ENCODE measurements at places on chromosomes 16 and 17.
A peak's percentile ranks its signal among the peaks of the same experiment; 100 is the strongest.

DNA sequence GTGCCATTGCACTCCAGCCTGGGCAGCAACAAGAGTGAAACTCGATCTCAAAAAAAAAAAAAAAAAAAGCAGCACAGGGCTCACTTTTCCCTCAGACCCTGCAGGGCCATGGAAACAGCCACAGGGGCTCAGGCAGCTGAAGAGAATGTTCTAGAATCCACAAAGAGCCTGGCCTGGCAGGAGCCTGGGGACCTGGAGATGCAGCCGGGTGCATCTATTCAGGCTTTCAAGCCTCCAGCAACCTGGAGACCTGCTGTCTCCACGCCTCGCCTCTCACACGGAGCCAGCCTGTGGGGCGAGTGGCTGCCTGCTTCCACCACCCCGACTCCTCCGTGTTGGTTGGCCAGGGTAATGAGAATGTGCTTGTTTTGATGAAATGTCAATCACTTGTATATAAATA is 44.0 kb upstream of the MEAK7 start:
- DNase-seq: no peak

DNA sequence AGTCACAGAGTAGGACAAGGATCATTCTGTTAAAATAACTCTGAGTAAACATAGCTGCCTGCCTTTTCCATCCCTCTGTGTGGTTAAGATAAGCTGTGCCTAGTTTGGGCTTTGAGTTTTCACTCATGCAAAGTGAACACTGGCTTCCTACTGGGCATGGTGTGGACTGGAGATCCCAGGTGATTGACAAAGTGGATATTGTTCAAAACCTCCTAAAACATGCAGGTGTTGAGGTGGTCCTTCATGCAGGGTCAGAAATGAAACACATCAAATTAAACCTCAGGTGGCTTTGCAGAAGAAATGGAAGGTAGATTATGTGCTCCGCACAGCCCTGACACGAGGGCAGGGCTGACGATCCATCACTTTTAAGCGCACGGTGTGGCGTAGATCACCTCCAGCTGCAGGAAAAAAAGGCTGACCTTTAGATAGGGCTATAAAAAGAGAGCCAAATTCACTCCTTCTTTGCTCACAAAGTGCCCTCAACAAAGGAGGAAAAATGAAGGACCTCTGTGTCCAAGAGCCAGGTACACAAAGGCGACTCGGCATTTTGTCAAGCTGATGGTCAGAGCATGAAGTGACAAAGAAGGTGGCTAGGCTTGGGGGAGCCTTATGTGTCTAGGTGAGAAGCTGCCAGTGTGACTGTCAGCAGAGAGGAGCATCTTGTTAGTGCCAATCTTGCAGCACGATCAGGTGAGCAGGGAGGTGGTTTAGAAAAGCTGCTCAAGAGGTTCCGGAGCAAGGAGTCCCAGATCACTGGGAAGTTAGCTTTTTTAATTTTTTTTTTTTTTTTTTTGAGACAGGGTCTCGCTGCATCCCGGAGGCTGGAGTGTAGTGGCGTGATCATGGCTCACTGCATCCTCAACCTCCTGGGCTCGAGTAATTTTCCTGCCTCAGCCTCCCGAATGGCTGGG is 19.9 kb upstream of the ITPRIPL2 start:
- DNase-seq: no peak

GRCh38 chr16:55703003-55704001 is 47.5 kb downstream of the SLC6A2 start:
- DNase-seq: no peak

DNA sequence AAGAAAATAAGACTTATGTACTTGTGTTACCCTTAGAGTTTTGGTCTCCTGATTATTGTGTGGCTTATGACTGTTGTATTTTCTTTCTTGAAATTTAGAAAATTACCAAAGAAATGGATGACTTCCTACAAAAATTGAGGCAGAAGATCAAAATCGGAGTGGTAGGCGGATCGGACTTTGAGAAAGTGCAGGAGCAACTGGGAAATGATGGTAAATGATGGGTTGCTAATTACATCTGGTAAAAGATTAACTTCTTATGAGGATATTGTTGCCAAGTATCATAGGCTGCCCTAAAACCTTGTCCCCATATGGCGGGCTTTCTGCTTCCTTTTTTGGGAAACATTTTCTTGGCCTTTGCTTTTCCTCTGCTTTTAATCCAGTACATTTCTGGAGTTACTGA is 4.1 kb downstream of the PMM2 start:
- DNase-seq: no peak

GRCh38 chr16:89828199-89828869 is at the start of gene SPIRE2:
TSS of gene SPIRE2 (plus strand) at chr16:89828475. CDS start at chr16:89828551, 76 bp downstream.
- DNase-seq: peak; percentile 63

DNA sequence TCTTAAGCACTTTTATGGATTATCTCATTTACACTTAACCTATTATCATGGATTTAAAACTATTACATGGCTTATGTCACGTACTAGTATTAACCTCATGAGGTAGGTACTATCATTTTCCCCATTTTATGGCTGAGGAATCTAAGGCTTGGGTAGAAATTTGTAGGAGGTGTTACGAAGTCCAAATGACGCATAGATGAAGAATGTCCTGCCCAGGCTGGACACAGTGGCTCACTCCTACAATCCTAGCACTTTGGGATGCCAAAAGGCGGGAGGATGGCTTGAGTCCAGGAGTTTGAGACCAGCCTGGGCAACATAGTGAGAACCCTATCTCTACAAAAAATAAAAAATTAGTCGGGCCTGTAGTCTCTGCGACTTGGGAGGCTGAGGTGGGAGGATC is 4.8 kb upstream of the C1QL1 start:
- DNase-seq: no peak

- DNase-seq: no peak
Observed at GRCh38 chr17:29616300-29617048, 6.2 kb downstream of the CORO6 start.

DNA sequence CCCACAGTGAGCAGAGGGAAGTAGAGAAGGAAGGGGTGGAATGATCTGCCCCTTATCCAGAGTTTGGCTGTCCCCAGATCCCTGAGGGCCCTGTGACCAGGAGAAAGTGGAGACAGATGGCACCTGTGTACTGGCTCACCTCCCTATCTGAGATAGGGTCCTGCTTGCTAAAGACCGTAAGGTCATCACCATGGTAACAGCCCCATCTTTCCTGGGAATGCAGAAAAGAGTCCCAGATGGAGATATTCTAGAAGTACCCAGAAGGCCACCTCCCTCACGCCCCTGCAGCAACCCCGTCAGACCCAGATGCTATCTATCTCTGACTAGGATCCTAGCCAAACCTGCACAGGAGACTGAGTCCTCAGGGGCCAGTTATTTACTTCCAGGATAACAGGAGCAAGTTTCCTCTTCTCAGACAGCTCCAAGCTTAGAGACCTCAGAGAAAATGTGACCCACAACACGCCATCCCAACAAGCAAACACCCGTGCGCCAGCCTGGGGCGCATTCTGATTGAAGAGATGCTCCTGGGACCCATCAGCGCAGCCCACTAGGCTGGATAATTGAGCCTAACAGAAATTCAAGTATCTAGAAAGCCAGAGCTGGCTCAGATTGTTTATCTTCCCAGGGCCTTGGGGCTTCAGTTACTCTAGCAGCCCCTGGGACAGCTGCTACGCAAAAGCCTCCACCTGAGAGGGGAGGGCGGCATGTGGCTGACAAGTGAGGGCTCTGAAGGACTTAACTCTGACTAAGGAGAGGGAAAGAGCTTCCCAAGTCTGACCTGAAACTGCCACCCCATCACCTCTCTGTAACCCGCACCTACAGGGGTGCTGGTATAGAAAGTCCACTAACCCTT is 1.9 kb downstream of the ORMDL3 start:
- DNase-seq: no peak

DNA sequence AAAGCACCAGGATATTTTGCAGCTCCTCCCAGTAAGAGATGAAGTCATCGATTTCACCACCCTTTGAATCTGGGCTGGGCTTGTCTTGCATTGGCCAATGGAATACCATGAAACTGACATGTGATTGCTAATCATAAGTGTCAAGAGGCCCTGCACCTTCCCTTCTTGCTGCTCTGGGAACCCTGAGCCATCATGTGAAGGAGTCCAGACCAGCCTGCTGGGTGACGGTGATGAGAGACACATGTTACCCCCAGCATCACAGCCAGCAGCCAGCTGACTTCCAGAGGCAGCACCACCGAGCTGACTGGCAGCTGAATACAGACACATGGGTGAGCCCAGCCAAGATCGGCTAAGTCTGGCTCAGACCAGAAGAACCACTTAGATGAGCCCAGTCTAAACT is 43.6 kb upstream of the CACNG4 start:
- no peak for DNase-seq

DNA sequence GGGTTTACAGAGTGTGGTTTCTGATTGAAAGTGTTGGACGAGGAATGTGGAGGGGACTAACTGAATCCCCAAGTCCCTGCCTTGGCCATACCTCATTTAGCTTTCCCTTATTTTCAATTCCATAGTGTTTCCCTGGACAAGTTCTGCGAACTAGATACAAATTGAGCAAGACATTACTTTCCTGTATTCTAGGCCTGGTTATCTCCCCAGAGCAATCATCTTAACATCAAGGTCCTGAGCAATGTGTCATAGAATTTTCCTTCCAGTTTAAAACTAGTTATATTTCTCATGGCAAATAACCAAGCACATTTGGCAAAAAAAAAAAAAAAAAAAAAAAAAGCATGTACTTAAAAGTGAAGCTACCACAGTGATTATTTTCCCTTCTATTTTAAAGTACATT is 330.1 kb downstream of the CDH11 start:
- no peak for DNase-seq

- DNase-seq: no peak
Observed at GRCh38 chr17:602436-602835, 112.2 kb downstream of the VPS53 start.

- peak; percentile 84 for DNase-seq
Observed at GRCh38 chr17:40177275-40177874, at the start of gene RAPGEFL1. TSS of gene RAPGEFL1 (plus strand) at chr17:40177470. CDS start at chr17:40177862, 392 bp downstream.

DNA sequence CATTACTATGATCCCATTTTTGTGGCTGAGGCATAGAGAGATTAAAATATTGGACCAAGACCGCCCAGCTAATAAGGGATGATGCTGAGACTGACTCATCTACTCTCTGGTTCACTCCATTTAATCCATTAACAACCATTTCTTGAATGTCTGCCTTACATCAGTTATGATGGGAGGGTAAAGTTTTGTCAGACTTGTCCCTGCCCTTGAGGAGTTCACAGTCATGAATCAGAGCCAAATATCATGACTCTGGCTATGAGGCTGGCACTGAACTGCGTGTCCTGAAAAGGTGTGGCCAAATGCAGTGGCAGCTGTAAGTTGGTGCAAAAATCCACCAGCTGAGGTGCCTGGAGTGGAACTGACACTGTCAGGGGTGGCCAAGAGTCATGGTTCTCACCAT is 35.0 kb upstream of the MAF start:
- no peak for DNase-seq

- no peak for DNase-seq
Observed at GRCh38 chr16:88464447-88465318, 11.6 kb downstream of the ZFPM1 start.

- no peak for DNase-seq
Observed at GRCh38 chr17:81386141-81386645, 9.1 kb upstream of the BAHCC1 start.

DNA sequence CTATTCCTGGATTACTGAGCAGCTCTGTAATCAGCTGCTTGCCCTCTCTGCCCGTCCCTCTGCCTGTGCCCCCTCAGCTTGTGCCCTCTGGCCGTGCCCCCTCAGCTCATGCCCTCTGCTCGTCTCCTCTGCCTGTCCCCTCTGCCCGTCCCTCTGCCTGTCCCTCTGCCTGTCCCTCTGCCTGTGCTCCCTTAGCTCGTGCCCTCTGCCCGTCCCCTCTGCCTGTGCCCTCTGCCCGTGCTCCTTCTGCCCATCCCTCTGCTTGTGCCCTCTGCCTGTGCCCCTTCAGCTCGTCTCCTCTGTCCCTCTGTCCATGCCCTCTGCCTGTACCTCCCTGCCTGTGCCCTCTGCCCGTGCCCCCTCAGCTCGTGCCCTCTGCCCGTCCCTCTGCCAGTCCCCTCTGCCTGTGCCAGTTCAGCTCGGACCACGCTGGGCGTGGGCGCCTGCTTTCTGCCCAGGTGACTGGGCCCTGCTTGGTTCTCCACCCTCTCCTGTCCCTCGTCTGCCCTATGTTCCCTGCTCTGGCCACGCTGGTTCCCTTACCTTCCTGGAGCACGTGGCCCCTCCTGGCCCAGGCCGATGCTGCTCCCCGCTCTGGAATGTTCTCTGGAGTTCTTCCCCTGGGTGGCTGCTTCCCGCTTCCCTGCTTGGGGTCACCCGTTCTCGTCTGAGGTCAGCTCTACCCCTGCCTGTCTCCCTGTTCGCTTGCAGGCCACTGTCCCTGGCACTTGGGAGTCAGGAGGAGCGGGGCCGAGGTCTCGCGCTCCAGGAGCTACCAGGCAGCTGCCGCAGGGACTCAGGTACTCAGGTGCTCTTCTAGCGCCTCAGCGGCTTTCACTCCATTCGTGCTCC is 63.9 kb downstream of the BANP start:
- no peak for DNase-seq

DNA sequence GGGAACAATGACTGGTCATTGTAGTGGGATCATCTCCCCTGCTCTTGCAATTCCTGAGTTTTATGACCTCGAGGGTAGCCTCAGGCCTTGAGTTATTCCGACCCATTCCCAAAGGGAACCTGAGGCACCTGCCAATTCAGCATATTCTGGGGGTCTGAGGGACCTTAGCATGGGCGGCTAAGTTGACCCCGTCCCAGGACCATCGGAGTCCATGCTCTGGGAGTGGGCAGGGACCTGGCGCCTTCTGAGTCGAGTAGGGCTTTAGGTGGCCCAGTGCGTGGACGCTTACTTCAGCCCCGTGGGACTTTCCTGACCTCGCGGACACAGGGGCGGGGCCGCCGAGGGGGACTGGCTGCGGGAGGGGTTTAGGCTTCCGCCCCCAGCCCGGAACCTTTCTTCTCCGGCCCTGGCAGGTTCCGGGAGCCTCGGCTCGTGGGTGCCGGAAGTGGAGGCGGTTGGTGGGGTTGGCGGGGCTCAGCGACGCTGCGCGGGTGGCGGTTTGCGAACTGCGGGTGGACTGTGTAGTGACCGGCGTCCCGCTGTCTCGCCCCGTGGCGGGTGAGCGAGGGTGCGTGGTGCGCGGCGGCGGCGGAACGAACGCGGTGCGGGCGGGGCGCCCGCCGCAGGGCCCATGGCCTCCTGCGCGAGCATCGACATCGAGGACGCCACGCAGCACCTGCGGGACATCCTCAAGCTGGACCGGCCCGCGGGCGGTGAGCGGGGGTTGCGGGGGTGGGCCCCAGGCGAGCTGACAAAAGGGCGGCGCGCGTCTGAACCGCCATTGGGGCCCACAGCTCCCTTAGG is at the start of gene EDC4:
TSS of gene EDC4 (plus strand) at position 422 of the 804 bp plus-strand sequence. CDS start at position 632, 210 bp downstream.
- DNase-seq: peak; percentile 81

DNA sequence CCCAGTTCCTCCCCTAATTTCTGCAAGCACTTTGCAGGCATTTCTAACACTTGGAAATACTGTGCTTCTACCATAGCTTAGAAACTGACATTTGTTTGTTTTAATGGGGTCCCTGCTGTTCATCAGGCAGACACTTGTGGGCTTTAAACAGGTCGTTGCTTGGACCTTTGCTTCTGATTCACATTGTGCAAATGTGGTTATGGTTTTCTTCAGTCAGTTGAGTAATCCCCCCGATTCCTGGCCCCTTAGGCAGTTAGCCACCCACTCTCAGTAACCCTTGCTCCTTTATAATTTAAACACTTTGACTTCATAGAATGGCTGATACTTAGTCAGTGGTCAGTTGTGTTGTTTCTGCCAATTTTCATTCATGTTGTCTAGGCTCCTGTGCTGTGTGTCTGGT is 39.4 kb downstream of the SLC47A1 start:
- no peak for DNase-seq

Data from T-helper 9 cell (primary cell).